ENCODE measurements at places on chromosomes 12 and 14. TPM values are rescaled to one million over a fixed set of nuclear protein-coding genes. Genes with fewer than 3 reads are reported as not detected.

The SLC35F4 gene
- not detected for total RNA-seq

- peaks cover 4% of the 10 kb centered on the region for H3K4me1 ChIP-seq
- no peak for DNase-seq
- H3K27me3 ChIP-seq: no peaks in the 10 kb centered on the region
- no peak overlapping the region for H3K27ac ChIP-seq
- no peak overlapping the region for H3K4me3 ChIP-seq
These were observed 19.6 kb upstream of the SLC6A12 start for GRCh38 chr12:233615-233968.

- H3K27ac ChIP-seq: no peak overlapping the region
- no peak overlapping the region for H3K4me3 ChIP-seq
- no peaks in the 10 kb centered on the region for H3K27me3 ChIP-seq
- DNase-seq: no peak
- H3K4me1 ChIP-seq: no peaks in the 10 kb centered on the region
- H3K36me3 ChIP-seq: no peaks in the 10 kb centered on the region
These were observed 339.0 kb downstream of the SNAPC1 start for GRCh38 chr14:62101189-62101588.

The LRRK2 gene
- total RNA-seq: 426 TPM

DNA sequence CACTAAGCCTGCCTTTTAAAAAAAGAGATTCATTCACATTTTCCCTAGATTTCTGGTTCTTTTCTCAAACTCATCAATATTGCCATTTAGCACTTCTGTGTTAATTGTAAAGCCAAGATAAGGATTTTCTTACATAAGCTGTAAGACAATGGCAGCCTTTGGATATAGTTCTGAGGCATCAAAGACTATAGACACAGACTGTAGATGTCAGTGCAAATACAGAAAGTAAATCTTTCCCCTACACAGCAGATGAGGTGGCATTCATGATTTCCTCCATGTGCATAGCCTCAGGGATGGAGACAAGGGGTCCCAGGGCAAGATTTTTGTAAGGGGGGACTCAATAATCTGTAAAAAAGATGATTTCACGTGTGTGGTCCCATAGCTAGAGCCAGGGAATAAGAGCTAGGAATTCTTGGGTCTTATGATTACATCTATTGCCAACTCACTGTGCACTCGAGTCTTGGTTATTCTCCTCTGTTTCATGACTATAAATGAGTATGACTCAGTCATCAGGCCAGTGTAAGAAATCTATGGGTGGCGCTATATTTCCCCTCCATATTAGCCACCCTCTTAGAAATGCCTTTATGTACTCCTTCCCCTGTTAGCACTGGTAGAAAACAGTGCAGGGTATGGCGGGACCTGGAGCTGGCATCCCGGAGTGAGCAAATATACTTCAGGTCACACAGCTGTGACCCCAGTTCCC, 207.5 kb downstream of the EXOC5 start:
- H3K27ac ChIP-seq: no peak overlapping the region
- H3K36me3 ChIP-seq: no peaks in the 10 kb centered on the region
- DNase-seq: no peak
- no peaks in the 10 kb centered on the region for H3K27me3 ChIP-seq

DNA sequence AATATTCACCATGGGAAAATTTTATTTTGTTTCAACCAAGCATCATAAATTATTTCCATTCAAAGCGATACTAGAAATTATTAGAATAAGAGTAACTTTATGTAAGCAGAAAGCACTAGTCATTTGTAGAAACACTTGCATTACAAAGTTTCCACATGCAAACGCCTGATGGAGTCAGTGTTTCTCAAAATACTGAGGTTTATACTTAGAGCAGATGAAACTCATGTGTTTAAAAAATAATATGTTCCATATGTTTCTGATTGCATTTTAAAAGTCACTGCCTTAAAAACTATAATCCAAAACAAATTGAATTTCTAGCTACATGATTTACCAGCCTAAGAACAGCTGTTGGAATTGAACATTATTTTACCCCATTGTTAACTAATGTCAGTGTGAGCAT, 1246.4 kb downstream of the SLC16A7 start:
- DNase-seq: no peak
- no peaks in the 10 kb centered on the region for H3K27me3 ChIP-seq
- H3K4me3 ChIP-seq: no peak overlapping the region
- no peak overlapping the region for H3K27ac ChIP-seq

The CMA1 gene
- total RNA-seq: 2.4 TPM

- no peak for DNase-seq
- no peaks in the 10 kb centered on the region for H3K27me3 ChIP-seq
- peak overlapping the region; percentile 94 for H3K27ac ChIP-seq
- peak overlapping the region; percentile 94 for H3K4me3 ChIP-seq
These were observed 1.9 kb downstream of the ACTN1 start for GRCh38 chr14:68977180-68977717.

The CYP27B1 gene
- 1.1 TPM for total RNA-seq

The DLGAP5 gene
- 0.97 TPM for total RNA-seq

DNA sequence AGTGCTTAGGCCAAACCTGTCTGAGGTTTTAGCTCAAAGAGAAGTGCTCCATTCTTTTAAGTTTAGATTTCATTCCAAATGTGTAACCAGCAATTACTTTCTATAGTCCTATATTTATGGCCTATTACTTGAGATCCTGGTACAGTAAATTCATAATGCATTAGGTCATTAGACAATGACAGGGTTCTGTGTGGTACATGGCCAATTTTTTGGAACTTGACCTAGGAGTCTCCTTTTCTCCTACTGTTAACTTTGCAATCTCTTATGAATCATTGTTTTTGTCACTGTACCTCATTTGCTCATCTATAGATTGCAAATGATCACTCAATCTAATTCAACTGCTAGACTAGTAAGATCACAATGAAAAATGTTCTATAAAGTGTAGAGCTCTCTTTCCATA, 136.7 kb downstream of the PDE3A start:
- no peaks in the 10 kb centered on the region for H3K27me3 ChIP-seq
- no peaks in the 10 kb centered on the region for H3K4me1 ChIP-seq
- no peak for DNase-seq
- H3K36me3 ChIP-seq: no peaks in the 10 kb centered on the region
- no peak overlapping the region for H3K4me3 ChIP-seq
- no peak overlapping the region for H3K27ac ChIP-seq

DNA sequence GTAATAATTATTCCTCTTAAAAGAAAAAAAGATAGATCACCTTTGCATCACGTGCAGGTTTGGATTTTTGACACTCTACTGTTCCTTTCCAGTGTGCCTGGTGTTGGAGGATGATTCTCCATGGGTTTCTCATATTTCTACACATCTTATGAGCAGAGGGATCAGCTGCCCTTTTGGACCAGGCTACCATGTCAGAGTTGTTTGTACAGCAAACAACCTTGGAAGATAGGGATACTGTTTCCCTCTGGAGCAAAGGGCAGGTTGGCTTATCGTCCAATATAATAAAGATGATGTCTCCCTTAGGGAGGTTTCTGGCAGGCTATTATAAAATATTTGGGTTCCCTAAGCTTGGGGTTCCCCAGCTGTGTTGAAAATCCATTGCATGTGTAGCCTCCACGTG, 42.1 kb downstream of the DAO start:
- H3K27ac ChIP-seq: no peak overlapping the region
- H3K36me3 ChIP-seq: no peaks in the 10 kb centered on the region
- H3K27me3 ChIP-seq: no peaks in the 10 kb centered on the region
- no peak for DNase-seq

The CLBA1 gene
- total RNA-seq: 10.5 TPM

DNA sequence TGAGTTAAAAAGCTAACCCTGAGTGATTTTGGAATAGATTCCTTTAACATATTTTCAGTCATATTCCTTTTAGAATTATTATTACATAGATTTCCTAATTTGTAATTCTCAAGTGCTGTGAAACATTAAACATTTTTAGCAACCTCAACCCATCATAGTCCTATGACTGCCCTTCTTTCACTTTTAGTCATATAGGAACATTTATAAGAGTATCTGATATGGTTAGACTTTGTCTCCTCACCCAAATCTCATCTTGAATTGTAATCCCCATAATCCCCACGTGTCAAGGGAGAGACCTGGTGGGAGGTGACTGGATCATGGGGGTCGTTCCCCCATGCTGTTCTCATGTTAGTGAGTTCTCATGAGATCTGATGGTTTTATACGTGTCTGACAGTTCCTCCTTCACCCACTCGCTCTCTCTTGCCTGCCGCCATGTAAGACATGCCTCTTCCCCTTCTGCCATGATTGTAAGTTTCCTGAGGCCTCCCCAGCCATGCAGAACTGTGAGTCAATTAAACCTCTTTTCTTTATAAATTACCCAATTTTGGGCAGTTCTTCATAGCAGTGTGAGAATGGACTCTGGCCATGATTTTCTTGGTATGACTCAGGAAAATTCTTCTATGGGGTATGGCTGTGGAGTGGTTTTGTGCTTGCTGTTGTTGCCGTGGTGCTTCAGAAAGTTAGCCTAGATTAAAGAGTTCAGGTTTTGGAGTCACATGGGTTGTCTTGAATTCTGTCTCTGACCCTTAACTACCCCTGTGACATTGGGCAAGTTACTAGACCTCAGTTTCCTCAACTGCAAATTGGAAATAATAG, 83.9 kb downstream of the FUT8 start:
- no peaks in the 10 kb centered on the region for H3K27me3 ChIP-seq
- DNase-seq: no peak
- H3K27ac ChIP-seq: no peak overlapping the region
- no peaks in the 10 kb centered on the region for H3K36me3 ChIP-seq

The C14orf132 gene
- total RNA-seq: 44.8 TPM

DNA sequence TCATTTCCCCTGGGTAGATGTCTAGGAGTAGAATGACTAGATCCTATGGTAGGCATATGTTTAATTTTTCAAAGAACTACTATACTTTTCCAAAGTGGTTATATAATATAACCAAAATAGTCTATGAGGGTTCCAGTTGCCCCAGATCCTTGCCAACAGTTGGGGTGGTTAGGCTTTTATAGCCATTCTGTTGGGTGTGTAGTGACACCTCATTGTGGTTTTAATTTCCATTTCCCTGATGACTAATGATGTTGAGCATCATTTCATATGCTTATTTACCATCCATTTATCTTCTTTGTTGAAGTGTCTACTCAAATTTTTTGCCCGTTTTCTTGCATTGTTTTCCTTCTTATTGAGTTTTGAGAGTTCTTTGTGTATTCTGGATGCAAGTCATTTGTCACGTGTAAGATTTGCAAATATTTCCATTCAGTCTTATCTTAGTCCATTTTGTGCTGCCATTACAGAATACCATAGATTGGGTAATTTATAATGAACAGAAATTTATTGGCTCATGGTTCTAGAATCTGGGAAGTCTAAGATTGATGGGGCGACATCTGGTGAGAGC, 4.7 kb downstream of the SYNE2 start:
- H3K4me1 ChIP-seq: peaks cover 15% of the 10 kb centered on the region
- no peak for DNase-seq
- H3K36me3 ChIP-seq: no peaks in the 10 kb centered on the region

- DNase-seq: no peak
- H3K27me3 ChIP-seq: no peaks in the 10 kb centered on the region
- H3K27ac ChIP-seq: no peak overlapping the region
- H3K4me3 ChIP-seq: no peak overlapping the region
- H3K36me3 ChIP-seq: no peaks in the 10 kb centered on the region
These were observed 137.0 kb upstream of the PZP start for GRCh38 chr12:9345171-9345570.

DNA sequence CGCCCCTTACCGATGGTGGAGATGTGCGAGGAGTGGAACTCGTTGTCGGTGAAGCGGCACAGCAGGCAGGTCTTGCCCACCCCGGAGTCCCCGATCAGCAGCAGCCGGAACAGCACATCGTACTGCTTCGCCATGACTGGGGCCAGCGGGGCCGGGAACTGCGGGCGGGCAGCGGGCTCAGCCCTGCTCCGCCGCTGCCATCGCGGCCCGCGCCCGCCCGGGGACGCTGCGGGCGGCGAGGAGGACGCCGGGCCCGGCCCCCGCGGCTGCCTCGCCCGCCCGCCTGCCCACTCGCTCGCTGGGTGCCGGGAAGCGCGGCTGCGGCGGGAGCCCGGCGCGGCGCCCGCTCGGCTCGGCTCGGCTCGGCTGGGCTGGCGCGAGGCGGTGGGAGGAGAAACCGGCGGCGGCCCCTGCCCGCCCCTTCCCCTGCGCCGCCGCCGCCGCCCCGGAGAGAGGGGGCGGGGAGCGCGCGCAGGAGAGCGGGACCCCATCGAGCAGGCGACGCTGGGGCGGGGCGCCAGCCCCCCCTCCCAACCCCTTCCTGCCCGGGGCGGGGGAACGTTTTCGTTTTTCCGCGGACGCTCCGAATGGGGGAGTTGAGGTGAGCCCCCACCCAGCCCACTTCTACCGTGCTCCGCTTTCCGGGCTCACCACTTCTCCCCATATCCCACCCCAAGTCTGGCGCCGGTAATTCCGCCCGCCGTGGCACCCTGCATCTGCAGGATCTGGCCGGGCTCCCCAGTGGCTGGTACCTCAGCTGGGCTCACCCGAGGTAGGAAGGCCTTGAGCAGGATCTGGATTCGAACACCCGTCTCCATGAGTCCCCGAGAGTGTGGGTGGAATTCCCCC, at the start of gene RAB15:
Gene RAB15 (minus strand): TSS at position 394 of the 849 bp plus-strand sequence. CDS start 260 bp downstream, at position 134.
- no peak for DNase-seq
- H3K27me3 ChIP-seq: no peaks in the 10 kb centered on the region
- H3K4me3 ChIP-seq: peak within 1 kb of the TSS; percentile 69
- H3K4me1 ChIP-seq: peaks cover 12% of the 10 kb centered on the region

DNA sequence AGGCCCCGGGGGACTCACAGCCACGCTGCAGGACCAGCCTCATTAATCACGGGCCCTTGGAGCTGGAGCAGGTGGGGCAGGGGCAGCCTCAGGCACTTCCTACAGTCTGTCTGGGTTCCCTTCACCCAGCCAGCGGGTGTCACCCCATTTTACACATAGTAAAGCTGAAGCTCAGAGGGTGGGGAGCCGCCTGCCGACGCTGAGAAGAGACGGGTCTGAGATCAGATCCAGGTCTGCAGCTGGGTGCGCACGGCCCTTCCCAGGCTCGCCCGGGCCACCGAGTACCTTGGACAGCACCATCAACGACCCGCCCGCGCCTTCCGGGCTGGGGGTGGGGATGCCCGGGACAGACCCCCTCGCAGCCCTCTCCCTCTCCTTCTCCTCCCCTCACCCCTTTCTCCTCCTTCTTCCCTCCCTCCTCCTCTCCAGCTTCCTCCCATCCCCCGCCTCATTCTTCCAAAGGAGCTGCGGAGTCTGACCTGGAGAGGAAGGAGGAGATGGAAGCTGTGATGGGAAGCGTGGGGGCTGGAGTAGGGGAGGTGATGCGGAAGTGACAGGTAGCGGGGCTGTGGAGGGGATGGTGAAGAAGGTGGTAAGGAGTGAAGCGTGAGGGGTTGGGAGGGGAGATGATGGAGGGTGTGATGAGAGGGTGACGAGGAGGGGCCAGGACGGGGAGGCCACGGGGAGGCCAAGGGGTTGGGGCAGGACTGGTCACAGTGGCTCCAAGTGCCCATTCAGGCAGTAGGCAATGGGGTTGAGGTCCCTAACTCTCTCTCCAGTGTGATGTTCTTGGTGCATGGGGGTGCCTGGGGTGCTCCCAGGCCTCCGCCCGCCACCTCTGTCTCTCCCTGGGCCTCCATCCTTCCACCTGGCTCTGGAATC, 8.8 kb downstream of the DTX1 start:
- H3K4me1 ChIP-seq: no peaks in the 10 kb centered on the region
- no peaks in the 10 kb centered on the region for H3K36me3 ChIP-seq
- DNase-seq: no peak
- H3K27me3 ChIP-seq: peaks cover 36% of the 10 kb centered on the region

- H3K27me3 ChIP-seq: no peaks in the 10 kb centered on the region
- H3K27ac ChIP-seq: no peak overlapping the region
- H3K4me3 ChIP-seq: no peak overlapping the region
- no peaks in the 10 kb centered on the region for H3K36me3 ChIP-seq
These were observed 1253.7 kb downstream of the LRFN5 start for GRCh38 chr14:42860371-42860770.

GRCh38 chr12:105352052-105352451, 21.6 kb downstream of the C12orf75 start:
- H3K4me1 ChIP-seq: no peaks in the 10 kb centered on the region
- no peak overlapping the region for H3K4me3 ChIP-seq
- no peak overlapping the region for H3K27ac ChIP-seq

All from lower lobe of right lung (tissue), 2 donors.